ENCODE measurements at places on chromosomes 1 and 21.

GRCh38 chr1:25040122-25040685 is 110.1 kb upstream of the RUNX3 start:
- no peak for DNase-seq

DNA sequence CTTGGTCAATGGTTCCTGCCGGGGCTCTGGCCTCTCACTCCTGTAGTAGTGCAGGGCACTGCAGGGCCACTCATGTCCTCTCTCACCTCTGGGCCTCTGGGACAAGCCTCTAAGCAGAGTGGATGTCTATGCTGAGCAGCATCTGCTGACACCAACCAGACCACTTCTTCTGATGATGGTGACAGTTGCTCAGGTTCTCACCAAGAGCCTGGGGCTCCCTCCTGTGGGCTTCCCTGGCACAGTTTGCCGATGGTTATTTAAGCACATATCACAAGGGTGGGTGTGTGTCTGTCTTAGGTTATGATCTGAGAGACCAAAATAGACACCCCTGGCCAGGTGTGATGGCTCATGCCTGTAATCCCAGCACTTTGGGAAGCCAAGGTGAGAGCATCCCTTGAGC is 17.4 kb upstream of the GPR137B start:
- no peak for DNase-seq

DNA sequence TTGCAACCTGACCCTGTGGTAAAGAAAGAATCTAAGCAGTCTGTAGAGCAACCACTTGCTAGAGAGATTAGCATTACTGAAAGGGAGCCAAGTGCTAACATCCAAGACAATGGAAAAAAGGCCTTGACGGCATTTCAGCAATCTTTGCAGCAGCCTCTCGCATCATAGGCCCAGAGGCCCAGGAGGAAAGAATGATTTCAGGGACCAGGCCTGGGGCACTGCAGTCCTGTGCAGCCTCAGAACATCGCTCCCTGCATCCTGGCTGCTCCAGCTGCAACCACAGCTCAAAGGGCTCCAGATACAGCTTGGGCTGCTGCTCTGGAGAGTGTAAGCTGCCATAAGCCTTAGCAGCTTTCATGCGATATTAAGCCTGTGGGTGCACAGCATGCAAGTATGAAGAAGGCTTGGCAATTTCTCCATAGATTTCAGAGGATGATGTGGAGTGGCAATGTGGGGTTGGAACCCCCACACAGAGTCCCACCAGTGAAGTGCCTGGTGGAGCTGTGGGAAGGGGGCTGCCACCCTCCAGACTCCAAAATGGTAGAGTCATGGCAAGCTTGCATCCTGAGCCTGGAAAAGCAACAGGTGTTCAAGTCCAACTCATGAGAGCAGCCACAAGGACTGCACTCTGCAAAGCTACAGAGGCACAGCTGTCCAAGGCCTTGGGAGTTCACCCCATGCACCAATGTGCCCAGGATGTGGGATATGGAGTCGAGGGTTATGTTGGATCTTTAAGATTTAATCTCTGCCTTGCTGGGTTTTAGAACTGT is 110.6 kb upstream of the HMGB4 start:
- DNase-seq, result no peak

GRCh38 chr1:208682664-208683013 is 438.5 kb upstream of the PLXNA2 start:
- DNase-seq, result no peak

DNA sequence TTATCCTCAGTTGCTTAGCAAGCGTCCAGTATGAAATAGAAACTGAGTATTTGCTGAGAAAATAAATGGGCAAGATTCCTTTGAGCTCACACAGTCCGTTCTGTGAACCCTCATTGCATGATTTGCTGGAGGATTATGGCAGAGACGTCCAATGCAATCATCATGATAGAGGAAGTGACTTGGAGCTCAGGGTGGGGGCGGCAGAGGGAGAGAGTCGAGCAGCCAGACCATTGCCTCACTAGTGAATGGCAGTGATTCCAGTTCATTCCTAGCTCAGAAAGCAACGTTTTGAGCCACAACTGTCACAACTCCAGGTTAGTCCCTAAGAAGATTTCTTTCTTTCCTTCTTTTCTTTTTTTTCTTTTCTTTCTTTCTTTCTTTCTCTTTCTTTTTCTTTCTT is 27.5 kb upstream of the COL9A2 start:
- no peak for DNase-seq

- DNase-seq, result no peak
Observed at GRCh38 chr1:231107600-231108326, 54.1 kb upstream of the TRIM67 start.

- no peak for DNase-seq
Observed at GRCh38 chr1:23628951-23629387, 62.6 kb upstream of the RPL11 start.
